ENCODE measurements at places on chromosomes 11 and 22. TPM values are rescaled to one million over a fixed set of nuclear protein-coding genes. Genes with fewer than 3 reads are reported as not detected.

- no peak overlapping the region for H3K4me3 ChIP-seq
- H3K4me1 ChIP-seq = peaks cover 9% of the 10 kb centered on the region
- no peak for DNase-seq
- H3K27me3 ChIP-seq = no peaks in the 10 kb centered on the region
- no peaks in the 10 kb centered on the region for H3K36me3 ChIP-seq
- H3K27ac ChIP-seq = no peak overlapping the region
These were observed 44.2 kb downstream of the SYTL2 start for GRCh38 chr11:85766721-85767161.

DNA sequence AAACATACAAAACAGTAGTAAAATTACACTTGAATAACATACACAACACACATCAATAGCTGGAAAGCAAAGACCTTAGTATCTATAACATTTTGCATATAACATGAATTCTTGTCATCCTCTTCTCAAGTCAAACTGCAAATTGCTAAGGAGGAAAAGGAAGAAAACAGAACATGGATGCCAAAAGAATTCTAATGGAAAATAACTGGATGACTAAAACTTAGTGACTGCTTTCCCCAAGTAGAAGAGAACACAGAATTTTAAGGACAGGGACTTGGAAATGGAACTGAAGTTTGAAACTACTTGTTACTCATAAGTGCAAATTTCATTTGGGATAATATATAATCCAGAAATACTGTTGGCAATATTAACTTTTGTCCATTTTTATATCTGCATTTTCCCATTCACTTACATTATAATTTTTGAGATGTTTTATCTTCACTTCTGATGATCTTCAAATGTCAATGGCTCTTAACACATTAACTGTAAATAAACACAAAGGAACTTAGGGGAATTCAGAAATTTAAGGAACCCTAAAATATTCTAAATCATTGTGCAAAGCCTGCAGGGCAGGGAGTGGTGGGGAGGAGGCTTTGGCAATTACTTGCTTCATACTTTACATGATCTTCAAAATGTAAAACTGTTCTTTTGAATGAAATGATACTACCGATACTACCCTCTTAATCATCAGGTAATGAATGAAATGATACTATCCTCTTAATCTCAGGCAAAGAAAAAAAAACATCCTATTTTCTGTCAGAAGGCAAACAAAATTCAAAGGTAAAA is 9.9 kb downstream of the MTMR2 start:
- no peaks in the 10 kb centered on the region for H3K27me3 ChIP-seq
- no peak for DNase-seq
- no peaks in the 10 kb centered on the region for H3K36me3 ChIP-seq

GRCh38 chr11:94308024-94308423 is 3.6 kb downstream of the IZUMO1R start:
- H3K4me1 ChIP-seq = peaks cover 9% of the 10 kb centered on the region
- no peak overlapping the region for H3K4me3 ChIP-seq

GRCh38 chr22:26994801-26995200 is 337.4 kb downstream of the MIAT start:
- H3K27ac ChIP-seq = no peak overlapping the region
- DNase-seq = no peak
- no peaks in the 10 kb centered on the region for H3K4me1 ChIP-seq

ARHGAP8 gene
- total RNA-seq = 31.1 TPM

TRIM66 gene
- total RNA-seq = 12.0 TPM

FOLR2 gene
- total RNA-seq = 8.6 TPM
